ENCODE measurements at places on chromosomes 1 and 21.

- no peak for DNase-seq
Observed at GRCh38 chr1:26378088-26378878, 5.7 kb upstream of the ZNF683 start.

- DNase-seq = no peak
Observed at GRCh38 chr1:15299806-15300205, 52.8 kb downstream of the FHAD1 start.

GRCh38 chr1:211620097-211620496 is 41.1 kb upstream of the SLC30A1 start:
- DNase-seq = no peak

DNA sequence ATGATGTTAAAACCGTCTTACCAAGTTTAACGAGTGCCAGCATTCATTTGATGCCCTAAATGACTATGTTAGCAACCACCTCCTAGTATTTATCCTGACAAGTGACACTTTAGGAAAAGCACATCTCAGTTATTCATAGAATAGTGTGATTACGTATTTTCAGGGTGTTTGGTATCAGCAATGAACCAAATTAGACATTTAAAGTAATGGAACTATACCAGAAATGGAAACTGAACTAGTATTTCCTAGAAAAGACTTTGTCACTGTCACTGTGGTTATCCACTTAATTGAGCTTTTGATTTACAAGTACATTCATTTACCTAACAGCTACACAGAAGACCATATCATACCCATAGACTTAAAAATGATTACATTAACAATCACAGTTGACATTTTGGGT is 3.6 kb upstream of the IL12RB2 start:
- DNase-seq = no peak

DNA sequence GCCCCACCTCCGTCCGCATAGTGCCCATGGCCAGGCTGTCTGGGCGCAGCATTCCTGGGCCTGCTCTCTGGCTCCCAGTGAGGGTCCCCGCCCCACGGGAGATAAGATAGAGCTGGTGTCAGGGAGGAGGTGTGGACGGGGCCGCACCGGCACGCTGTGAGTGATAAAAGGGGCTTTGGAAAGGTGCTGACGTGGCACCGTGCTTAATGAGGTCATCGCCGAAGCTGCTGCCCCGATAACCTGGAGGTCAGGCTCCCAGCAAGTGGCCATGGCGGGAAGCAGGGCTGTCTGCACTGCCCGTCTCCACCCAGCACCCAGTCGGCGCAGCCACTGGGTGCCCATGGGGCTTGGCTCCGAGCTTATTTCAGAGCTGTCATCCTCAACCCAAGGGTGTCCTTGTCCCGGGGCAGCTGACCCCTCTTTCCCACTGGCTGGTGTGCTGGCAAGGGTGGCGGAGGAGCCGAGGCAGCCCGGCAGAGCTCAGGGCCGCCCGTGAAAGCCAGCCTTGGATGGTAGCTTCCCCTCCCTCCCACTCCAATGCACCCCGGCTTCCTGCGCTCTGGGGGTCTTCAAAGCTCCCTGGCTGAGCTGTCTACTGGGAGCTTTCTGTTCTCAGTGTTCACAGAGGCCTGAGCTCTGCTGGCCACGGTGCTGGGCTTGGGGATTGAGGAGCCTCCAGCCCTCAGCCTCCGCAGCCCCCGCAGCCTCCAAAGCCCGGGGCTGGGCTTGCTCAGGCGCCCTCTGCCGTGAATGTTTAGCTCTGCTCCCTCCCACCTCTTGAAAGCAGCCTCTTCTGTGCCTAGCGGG is 105.1 kb upstream of the ARHGEF16 start:
- no peak for DNase-seq
